NCI-H2081 treated with DMSO at 0.1 percent for 48 hours (cell line): ENCODE measurements at places on chromosomes 7 and 10.

GRCh38 chr10:106534441-106534840, 630.1 kb downstream of the SORCS1 start:
- no peak for DNase-seq

DNA sequence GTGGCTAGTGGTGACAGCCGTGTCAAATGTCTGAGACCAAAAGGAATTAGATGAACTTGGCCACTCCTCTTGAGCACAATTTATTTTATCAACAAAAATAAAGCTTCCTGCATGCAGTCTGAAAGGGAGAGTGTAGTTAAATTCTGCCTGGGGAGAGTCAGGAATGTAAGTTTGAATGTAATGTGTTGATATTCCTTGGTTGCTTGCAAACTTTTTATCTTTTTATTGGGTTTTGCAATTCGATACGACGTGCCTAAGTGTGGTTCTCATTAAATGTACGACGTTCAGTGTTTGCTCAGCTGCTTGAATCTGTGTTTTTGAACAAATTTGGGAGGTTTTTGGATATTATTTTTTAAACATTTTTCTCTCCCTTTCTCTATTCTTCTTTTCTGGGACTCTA, 839.9 kb downstream of the CCSER2 start:
- no peak for DNase-seq

DNA sequence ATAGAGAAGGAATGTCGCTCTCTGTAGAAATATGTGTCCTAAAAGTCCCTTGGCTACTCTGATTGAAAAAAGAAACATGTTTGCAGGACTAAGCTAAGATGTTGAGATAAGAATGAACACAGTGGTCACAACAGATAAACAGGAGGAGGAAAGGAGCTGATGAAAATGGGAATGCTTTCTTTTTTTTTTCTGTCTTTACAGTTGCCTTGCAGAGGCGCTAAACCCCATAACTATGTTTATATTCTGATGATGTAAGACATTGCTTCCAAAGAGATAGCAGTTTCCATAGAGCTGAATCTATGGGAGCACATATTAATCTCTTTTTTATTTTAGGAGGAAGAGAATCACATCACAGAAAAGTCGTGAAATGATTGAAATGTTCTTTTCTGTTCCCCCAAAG, 153.5 kb upstream of the LYZL1 start:
- no peak for DNase-seq

DNA sequence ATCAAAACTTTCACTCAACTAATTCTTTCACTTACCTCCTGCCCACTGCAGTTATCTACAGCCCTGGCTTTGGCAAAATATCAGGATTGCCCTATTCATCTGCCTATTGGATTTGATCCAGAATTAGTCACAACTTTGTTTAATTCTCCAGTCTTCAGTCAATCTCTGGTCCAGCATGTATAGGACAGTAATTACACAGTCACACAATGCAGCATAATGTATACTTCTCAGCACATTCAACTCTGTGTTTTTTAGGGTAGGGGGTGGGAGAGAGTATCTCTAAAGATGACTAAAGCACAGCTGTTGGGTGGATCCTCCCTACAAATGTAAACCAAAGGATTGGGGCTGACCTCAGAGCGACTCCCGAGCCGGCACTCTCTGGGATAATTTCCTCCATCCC, 17.7 kb upstream of the NRP1 start:
- DNase-seq: no peak

DNA sequence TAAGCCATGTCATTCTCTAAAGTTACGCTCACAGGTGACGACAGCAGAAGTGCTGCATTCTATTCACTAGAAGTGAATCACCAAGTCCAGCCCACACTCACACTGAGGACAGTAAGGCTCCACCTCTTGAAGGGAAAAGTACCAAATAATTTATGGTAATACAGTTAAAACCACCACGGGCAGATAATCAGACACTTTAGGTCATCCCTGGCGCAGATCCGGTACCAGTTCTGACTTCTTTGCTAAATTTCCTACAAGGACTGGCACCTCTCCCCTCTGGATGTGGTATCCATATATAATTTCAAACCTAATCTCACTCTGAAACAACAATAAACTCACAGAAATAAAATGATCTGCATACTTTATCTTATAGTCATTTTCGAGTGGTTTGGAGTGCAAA, 954.7 kb upstream of the GHITM start:
- no peak for DNase-seq

DNA sequence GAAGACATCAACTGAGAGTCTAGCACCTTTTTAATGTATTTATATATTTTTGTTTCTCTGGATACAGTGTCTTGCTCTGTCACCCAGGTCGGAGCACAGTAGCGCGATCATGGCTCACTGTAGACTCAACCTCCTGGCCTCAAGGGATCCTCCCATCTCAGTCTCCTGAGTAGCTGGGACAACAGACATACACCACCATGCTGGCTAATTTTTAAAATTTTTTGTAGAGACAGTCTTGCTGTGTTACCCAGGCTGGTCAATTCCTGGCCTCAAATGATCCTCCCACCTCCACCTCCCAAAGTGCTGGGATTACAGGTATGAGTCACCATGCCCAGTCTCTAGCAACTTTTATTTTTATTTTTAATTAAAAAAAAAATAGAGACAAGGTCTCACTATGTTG, 51.4 kb upstream of the ANLN start:
- no peak for DNase-seq

GRCh38 chr7:1246871-1247526, 14.3 kb downstream of the UNCX start:
- no peak for DNase-seq

DNA sequence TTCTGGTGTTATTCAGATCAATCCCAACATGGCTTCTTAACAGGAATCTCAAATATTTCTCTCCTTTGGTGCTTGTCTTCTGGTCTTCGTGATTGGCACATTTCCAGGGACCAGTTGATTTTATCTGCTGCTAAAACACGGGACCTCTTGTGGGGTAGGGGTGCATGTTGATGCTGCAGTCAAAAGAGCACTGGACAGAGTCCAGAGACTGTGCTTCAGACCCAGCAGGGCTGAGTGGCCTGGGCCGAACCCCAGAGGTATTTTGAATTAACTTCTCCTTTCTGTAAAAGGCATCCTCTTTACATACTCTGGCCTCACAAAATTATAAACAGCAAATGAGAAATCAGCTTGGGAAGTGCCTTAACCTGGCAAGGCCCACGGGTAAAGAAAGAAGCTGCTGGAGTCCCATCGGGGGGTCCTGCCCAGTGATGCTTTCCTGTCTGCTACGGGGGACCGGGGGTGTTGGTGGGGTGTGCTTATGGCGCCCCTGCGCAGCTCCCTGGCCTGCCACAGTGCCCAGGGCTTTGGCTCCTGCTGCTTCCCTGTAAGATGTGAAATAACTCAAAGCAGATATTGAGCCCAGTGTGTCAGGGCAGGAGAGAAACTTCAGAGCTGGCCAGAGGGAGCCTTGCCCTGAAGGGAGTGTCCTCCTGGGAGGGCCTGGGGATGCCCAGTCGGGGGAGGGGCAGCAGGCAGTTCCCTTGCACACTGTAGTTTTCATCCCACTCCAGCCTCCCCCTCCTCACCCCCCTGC, 230.5 kb downstream of the TCF7L2 start:
- DNase-seq: no peak

DNA sequence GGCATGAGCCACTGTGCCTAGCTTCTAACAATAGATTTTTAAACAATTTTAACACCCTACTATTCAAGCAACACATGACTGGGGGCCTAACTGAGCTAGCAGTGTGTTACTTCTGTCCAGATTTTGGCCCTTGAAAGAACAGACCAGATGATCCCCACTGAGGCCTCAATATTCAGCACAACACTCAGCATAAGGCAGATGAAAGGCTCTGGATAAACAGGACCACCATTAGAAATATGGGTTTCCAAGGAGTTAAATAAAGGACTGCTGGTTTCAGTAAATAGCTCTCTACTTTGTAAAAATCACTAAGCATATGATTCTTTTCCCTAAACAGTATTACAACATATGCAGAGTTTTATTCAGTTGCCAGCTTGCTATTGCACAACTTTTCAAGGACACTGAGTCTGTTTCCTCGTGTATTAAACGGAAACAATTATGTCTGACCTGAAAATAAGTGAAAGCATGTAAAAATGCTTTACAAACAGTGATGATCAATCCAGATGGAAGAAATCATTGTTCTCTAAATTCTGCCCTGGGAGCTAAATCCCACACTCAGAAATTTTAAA, 23.8 kb upstream of the FZD1 start:
- no peak for DNase-seq

- DNase-seq: no peak
Observed at GRCh38 chr7:138542183-138542582, 82.1 kb downstream of the TRIM24 start.

DNA sequence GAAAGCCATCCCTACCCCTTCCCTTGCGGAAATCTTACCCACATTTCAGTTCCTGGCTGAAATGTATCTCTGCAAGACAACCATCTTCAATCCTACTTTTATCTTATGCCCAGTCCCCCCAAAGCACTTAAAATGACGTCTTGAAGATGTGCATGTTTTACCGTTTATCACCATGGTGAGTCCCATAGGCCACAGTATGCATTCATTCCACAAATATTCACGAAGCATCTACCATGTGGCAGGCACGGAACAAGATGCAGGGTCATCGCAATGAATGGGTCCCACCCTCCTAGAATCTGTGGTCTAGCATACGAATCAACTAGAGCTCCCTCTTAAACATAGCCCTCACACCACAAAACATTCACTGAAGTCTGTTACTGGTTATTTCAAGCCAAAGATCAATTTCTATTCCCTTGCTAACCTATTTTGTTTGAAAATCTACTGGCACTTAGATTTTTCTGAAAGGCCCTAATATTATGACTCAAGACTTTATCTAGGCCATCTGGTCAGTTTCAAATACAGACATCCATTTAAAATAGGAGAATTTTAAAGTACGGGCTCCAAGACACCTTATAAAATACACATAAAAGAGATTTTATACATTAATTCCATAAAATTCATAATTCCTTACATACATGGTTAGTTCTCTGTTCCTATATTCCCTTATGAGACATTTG, 99.4 kb downstream of the PARD3 start:
- DNase-seq: no peak

DNA sequence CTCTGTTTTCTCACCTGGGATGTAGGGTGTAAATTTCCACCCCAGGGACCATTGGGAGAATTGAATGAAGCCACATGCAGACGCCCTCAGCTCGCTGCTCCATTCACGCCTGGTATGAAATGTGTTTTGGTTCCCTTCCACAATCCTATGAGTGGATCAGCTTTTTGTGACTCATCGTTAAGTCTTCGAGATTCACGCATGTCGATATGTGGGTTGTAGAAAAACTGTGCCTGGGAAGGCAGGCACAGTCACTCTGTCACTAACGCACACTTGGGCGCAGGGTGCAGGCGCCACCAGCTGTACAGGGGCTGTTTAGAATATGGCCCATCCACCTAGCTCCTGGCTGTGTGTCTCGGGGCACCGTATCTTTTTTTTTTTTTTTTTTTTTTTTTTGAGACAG, 64.2 kb upstream of the SH2B2 start:
- no peak for DNase-seq

DNA sequence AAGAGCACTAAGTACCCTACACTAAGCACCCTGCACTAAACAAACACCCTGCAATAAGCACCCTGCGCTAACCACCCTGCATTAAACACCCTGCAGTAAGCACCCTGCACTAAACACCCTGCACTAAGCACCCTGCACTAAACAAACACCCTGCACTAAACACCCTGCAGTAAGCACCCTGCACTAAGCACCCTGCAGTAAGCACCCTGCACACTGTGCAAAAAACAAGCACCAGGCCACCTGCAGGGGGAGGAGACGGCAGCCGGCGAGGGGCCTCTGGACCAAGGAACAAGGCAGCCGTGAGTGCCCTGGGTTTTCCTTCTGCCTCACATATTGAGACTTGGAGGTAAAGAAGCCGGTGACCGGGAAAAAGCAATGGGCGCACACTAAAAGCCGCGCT, 30.2 kb downstream of the KNDC1 start:
- DNase-seq: no peak

- DNase-seq: no peak
Observed at GRCh38 chr7:127791446-127792189, 139.6 kb downstream of the SND1 start.

GRCh38 chr10:106111246-106111645, 1053.3 kb downstream of the SORCS1 start:
- no peak for DNase-seq

DNA sequence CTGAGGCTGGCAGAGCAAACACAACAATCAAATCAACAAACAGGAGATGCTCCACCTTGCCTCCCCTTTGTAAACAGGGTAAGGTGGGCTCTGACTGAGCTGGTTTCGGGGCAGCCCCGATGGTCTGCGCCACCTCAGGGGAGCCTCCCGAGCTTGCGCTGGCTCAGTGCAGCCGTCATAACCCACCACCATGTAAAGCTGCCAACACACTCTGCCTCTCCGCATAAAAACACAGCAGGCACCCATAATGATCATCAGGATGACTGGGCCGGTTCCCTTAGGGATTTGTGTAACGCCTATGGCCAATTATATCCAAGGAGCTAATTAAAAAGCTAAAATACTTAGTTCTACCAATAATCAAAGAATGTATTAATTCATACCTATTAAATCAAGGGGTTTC, 124.5 kb downstream of the PRPF18 start:
- DNase-seq: no peak

DNA sequence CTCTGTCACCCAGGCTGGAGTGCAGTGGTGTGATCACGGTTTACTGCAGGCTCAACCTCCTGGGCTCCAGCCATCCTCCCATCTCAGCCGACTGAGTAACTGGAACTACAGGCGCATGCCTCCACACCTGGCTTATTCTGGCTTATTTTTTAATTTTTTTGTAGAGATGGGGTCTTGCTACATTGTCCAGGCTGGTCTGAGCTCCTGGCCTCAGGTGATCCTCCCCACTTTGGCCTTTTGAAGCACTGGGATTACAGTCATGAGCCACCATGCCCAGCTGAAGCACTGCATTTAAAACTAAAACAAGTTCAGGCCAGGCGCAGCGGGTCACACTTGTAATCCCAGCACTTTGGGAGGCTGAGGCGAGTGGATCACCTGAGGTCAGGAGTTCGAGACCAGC, 8.0 kb downstream of the SH3PXD2A start:
- no peak for DNase-seq

DNA sequence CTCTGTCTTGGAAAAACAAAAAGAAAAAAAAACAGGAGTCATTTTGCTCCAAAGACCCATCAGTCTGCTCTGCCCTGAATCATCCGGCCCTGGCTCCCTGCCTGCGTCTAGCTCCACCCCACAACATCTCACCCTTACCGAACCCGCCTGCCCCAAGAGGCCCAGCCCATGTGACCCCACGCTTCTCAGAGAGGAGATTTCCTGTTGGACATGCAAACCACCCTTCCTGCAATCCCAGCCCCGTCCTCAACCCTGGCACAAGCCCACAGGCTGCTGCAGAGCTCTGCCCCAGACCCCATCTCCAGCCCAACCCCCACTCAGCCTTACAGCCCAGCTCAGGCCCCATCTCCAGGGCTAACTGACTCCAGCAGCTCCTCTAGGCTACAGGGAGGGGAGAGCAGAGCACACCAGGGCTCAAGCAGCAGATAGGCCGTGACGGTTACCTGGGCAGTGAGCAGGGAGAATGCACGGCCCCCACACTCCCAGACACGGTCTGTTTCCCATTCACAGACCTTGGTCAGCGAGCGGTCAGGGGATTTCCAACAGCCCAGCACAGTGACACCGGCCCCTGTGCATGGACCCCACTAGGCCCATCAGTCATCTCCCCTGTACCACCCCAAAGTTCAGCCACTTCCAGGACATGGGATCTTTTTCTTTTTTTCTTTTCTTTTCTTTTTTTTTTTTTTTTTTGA, 69.9 kb upstream of the GTF2I start:
- no peak for DNase-seq
